Stimulated activated CD8-positive, alpha-beta memory T cell treated with anti-CD3 and anti-CD28 coated beads, Interleukin-15, amount 100 ng/mL, for 1 hour (primary cell): ENCODE measurements at places on chromosomes 6 and 20.

DNA sequence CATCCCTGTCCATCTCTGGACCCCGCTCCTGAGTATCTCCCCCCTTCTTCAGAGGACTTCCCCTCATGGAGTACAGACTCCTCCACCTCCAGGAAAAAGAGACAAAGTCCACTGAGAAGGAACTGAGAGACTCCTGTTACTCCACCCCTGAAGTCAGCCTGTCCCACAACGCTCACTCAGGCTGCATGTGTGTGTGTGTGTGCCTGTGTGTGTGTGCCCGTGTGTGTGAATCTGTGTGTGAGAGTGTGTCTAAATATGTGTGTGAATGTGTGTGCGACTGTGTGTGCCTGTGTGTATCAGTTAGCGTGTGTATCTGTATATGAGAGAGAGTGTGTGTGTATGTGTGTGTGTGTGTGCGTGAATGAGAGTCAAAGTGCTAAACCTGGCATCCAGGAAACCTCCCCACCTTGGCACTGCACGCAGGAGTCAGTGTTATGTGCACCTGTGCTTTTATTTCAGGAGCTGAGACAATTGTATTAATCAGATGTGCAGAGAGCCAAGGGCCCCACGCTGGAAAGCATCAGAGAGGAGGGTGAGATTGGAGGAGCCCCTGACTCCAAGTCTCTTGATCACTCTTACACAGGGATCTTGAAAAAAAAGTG, 39.0 kb downstream of the HLA-A start:
- DNase-seq, result no peak

DNA sequence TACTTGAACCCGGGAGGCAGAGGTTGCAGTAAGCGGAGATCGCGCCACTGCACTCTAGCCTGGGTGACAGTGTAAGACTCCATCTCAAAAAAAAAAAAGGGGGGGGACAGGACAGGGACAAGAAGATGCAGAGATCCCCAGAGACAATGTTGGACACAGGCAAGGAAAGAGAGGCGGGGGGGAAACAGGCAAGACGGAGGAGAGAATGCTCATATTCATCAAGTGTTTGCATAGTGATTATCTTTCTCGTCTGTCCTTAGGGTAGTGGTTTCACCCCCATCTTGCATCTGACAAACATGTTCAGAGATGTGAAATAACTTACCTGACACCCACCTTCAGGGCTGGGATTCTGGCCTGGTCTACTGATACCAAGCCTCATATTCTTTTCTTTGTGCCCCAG, 29.0 kb downstream of the CHMP4B start:
- DNase-seq, result no peak

GRCh38 chr6:163243083-163243482, 171.4 kb upstream of the QKI start:
- no peak for DNase-seq

DNA sequence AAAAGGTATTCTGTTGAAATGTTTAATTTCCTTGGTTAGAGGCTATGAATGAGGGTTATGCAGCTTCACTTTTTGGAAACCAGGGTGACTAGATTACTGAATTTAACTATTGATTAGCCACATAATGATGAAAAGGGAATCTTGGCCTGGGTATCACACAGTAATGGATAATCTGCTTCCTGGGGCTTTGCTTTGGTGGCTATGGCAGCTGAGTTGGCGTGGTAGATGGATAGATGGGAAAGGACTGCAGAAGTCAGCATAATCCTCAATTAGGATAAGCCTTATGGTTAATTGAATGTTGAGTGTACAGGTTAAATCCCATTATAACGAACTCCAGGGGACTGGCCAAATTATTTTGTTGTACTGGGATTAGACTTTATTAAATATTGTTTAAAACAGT, 5.2 kb downstream of the NCOA3 start:
- no peak for DNase-seq
